ENCODE measurements at places on chromosomes 11 and 22. TPM values are rescaled to one million over a fixed set of nuclear protein-coding genes. Genes with fewer than 3 reads are reported as not detected.

DNA sequence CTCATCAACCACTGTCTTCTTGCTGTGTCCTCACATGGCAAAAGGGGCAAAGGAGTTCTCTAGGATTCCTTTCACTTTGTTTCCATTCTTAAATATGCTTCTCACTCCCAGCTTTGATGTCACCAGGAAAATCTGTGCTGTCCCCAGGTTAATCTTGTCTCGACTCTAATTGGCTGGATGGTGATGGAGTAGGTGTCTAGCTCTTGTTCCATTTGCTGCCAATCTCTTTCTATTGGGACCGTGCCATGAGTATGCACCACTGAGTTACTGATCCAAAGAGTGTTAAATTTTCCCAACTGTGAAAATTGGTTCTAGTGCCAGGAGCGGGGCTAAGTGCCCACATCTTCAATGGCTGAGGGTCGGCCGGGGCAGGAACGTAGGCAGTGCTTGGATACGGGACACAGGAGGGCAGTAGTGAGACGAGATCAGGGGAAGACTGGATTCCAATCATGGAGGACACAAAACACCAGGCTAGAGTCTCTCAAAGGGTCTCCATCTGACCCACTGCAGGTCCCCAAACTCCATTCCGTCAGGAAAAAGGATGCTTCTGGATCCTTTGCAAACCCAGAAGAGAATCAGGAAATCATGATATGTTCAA, 47.7 kb upstream of the CSNK2A3 start:
- H3K27ac ChIP-seq, result no peak overlapping the region
- peak; percentile 28 for DNase-seq
- no peaks in the 10 kb centered on the region for H3K4me1 ChIP-seq
- no peaks in the 10 kb centered on the region for H3K36me3 ChIP-seq
- no peak overlapping the region for H3K4me3 ChIP-seq

DNA sequence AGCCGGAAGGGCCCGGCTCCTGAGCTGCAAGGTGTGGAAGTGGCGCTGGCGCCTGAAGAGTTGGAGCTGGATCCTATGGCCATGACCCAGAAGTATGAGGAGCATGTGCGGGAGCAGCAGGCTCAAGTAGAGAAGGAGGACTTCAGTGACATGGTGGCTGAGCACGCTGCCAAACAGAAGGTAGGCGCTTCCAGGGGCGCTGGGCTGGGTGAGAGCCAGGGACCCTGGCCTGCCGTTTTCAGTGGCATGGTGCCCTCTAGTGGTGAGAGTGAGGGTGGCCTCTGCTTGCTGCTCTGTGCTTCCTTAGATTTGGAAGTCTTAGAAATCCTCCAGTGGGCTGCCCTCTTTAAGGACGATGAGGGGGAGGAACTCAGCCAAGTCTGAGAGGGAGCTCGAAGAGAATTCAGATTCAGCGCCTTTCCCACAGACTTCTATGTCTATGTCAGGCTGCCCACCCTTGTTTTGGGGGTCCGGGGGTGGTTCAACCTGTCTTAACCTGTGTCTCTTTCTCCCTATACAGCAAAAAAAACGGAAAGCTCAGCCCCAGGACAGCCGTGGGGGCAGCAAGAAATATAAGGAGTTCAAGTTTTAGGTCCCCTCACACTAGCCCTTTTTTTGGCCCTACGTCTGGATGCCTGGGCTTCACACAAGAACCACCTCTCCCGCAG, 1.8 kb upstream of the PACS1 start:
- H3K27me3 ChIP-seq, result no peaks in the 10 kb centered on the region
- peak; percentile 84 for DNase-seq
- H3K36me3 ChIP-seq, result peaks cover 71% of the 10 kb centered on the region
- H3K4me1 ChIP-seq, result peaks cover 62% of the 10 kb centered on the region
- peak overlapping the region; percentile 95 for H3K27ac ChIP-seq

GRCh38 chr22:25750569-25751173, 8.7 kb downstream of the MYO18B start:
- peaks cover 40% of the 10 kb centered on the region for H3K4me1 ChIP-seq
- no peak for DNase-seq
- no peaks in the 10 kb centered on the region for H3K36me3 ChIP-seq

DNA sequence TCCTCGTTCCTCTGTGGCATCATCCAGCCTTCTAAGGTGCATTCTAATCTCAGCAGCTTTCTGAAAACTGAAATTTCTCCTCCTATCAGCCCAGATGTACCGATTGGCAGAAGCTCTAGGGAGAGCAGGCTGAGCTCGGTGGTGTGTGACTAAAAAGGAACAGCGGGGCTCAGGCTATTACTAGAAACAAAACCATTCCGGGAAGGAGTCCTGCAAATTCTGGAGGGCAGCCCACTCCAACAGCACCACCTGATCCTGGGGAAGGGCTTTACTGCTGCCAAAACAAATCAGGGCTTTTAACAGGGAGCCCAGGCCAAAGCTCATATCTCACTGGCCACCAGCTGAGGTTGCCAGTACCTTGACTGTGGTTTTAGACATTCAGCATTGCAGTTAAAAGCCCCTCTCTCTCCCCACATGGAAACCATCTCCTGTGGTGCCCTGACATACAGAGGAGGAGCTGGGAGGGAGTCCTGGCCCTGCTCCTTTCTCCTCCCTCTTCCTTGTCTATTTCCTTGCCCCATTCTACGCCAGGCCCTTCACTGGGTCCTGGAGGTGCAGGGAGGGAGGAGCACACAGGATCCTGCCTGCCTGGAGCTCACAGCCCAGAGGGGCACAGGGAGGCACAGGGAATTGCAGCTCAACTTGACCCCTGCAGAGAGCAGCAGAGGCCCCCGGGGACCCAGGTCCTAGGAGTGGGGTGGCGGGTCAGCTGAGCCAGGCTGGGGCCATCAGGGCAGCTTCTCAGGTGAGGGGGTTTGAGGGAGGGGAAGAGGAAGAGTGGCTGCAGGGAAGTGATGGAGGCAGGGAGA, 889 bp downstream of the PLAAT4 start:
- peak overlapping the region; percentile 80 for H3K4me3 ChIP-seq
- H3K27ac ChIP-seq, result peak overlapping the region; percentile 87
- no peaks in the 10 kb centered on the region for H3K27me3 ChIP-seq
- H3K4me1 ChIP-seq, result peaks cover 76% of the 10 kb centered on the region
- DNase-seq, result no peak

GRCh38 chr11:35464308-35464707, 45.0 kb upstream of the SLC1A2 start:
- H3K4me1 ChIP-seq, result no peaks in the 10 kb centered on the region
- no peak for DNase-seq
- H3K4me3 ChIP-seq, result no peak overlapping the region
- peaks cover 15% of the 10 kb centered on the region for H3K27me3 ChIP-seq
- H3K36me3 ChIP-seq, result no peaks in the 10 kb centered on the region

- H3K27me3 ChIP-seq, result peaks cover 34% of the 10 kb centered on the region
- H3K4me1 ChIP-seq, result peaks cover 20% of the 10 kb centered on the region
- no peak overlapping the region for H3K27ac ChIP-seq
- no peak overlapping the region for H3K4me3 ChIP-seq
- H3K36me3 ChIP-seq, result no peaks in the 10 kb centered on the region
- no peak for DNase-seq
Observed at GRCh38 chr22:43375951-43376455, 32.8 kb upstream of the SCUBE1 start.

DNA sequence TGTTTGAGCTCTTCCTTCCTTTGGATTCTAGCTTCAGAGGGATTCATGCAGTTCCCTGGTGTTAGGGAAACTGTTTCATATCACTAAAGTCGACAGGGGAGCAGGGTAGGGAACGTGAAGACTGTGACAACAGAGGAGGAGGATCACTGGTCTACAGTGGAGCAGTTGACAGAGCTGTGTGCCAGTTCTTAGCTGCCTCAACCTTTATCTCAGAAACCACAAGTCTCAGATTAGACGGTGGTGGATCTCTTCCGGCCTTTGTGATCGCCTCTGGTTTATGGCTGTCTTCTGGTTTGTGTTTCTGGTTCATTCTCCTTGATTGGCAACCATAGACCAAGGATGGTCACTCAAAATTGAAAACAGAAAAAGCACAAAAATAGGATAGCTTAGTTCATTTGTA, 538.9 kb upstream of the API5 start:
- no peak for DNase-seq
- H3K4me1 ChIP-seq, result no peaks in the 10 kb centered on the region
- no peak overlapping the region for H3K27ac ChIP-seq
- H3K4me3 ChIP-seq, result no peak overlapping the region

DNA sequence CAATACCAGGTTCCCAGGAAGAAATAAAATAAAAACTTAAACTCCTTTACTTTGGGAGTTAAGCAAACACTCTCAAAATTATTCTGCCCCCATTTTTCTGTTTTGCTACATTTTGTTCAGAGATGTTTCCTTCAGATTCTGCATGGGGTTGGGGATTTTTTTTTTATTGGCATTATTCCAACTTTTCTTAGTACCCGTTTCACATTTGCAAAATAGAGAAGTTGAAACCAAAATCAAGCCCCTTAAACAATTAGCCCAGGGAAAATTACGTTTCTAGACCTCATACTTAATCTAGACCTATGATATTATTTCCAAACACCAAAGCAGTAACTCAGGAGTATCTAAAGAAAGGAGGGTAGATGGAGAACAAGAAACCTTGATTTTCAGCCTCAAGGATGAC, 20.6 kb upstream of the MS4A7 start:
- no peak overlapping the region for H3K27ac ChIP-seq

GRCh38 chr11:96337541-96338431, 5.2 kb downstream of the MAML2 start:
- peak; percentile 80 for DNase-seq
- H3K4me1 ChIP-seq, result peaks cover 61% of the 10 kb centered on the region
- H3K27me3 ChIP-seq, result no peaks in the 10 kb centered on the region

DNA sequence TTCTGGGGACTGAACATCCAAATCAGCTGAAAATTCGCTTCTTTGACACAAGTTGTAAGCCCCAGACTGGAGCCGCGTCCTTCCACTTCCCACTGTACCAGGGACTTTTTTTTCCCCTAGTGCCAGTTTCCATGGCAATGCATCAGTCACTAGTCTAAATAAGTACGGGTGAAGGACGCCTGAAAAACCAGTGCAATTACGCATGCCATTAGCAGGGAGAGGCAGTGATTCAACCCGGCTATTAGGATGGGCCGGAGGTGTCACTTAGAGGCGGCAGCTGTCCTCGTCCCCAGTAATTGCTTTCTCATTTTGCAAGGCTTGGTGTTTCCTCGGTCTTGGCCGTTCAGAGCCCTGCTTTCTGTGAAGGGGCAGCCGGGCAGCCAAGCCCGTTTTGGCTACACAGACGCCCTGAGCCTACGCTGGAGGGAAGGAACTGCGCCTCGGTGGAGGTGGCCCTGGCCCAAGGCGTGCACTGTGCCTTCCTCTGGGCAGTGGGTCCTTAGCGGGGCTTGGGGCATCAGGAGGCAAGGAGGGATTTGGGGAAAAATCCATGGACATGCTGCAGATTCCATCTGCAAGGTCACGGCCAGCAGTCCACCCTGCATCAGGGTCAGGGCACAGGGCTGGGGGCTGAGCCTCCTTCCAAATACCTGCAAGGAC, 319.7 kb downstream of the CTTN start:
- H3K4me3 ChIP-seq, result no peak overlapping the region
- no peak overlapping the region for H3K27ac ChIP-seq
- DNase-seq, result no peak
- H3K27me3 ChIP-seq, result peaks cover 9% of the 10 kb centered on the region
- no peaks in the 10 kb centered on the region for H3K4me1 ChIP-seq

DNA sequence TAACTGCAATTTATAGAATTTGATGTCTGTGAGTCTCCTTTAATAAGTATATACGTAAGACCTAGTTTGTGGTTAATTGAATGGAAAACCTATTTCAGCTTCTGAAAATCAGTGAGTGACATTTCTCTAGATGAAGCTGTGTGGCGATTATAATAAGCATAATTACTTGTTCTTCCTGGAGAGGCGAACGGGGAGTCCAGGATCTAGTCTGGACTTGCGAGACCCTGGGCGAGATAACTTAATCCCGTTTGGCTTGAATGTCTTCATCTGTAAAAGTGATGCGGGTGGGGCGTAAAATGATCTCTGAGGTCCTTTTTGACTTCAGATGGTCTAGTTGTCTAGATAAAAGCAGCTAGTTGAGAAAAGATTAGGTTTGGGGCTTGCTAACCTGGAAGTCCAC, 1.1 kb downstream of the PRRG4 start:
- no peak for DNase-seq
- peaks cover 25% of the 10 kb centered on the region for H3K27me3 ChIP-seq
- no peaks in the 10 kb centered on the region for H3K36me3 ChIP-seq

- peaks cover 5% of the 10 kb centered on the region for H3K27me3 ChIP-seq
- H3K27ac ChIP-seq, result no peak overlapping the region
- H3K36me3 ChIP-seq, result no peaks in the 10 kb centered on the region
Observed at GRCh38 chr11:125295931-125296330, 131.4 kb downstream of the PKNOX2 start.

- DNase-seq, result no peak
- H3K36me3 ChIP-seq, result peaks cover 14% of the 10 kb centered on the region
- H3K4me3 ChIP-seq, result no peak overlapping the region
- H3K4me1 ChIP-seq, result peaks cover 15% of the 10 kb centered on the region
- H3K27ac ChIP-seq, result no peak overlapping the region
- H3K27me3 ChIP-seq, result no peaks in the 10 kb centered on the region
Observed at GRCh38 chr22:25598609-25599008, 34.1 kb downstream of the GRK3 start.

- peak overlapping the region; percentile 65 for H3K4me3 ChIP-seq
- H3K4me1 ChIP-seq, result peaks cover 40% of the 10 kb centered on the region
- DNase-seq, result peak; percentile 36
- peak overlapping the region; percentile 84 for H3K27ac ChIP-seq
Observed at GRCh38 chr22:40727070-40727963, 48.0 kb downstream of the MCHR1 start.

GRCh38 chr11:94184362-94184761, 55.7 kb downstream of the PANX1 start:
- H3K4me3 ChIP-seq, result no peak overlapping the region
- peaks cover 19% of the 10 kb centered on the region for H3K36me3 ChIP-seq
- no peaks in the 10 kb centered on the region for H3K4me1 ChIP-seq
- DNase-seq, result no peak
- H3K27ac ChIP-seq, result no peak overlapping the region
- H3K27me3 ChIP-seq, result no peaks in the 10 kb centered on the region

- no peaks in the 10 kb centered on the region for H3K36me3 ChIP-seq
- H3K4me1 ChIP-seq, result no peaks in the 10 kb centered on the region
- no peak overlapping the region for H3K4me3 ChIP-seq
- DNase-seq, result no peak
- peaks cover 1% of the 10 kb centered on the region for H3K27me3 ChIP-seq
Observed at GRCh38 chr11:110777775-110778174, 65.5 kb upstream of the ARHGAP20 start.

- peaks cover 10% of the 10 kb centered on the region for H3K36me3 ChIP-seq
- no peaks in the 10 kb centered on the region for H3K27me3 ChIP-seq
- no peak for DNase-seq
- no peak overlapping the region for H3K4me3 ChIP-seq
- peaks cover 18% of the 10 kb centered on the region for H3K4me1 ChIP-seq
Observed at GRCh38 chr11:46044601-46045000, 76.7 kb downstream of the PHF21A start.

GRCh38 chr11:71179877-71180605, 72.3 kb downstream of the SHANK2 start:
- no peaks in the 10 kb centered on the region for H3K4me1 ChIP-seq
- H3K27me3 ChIP-seq, result peaks cover 20% of the 10 kb centered on the region
- no peak overlapping the region for H3K27ac ChIP-seq
- H3K36me3 ChIP-seq, result no peaks in the 10 kb centered on the region

GRCh38 chr11:106187860-106188456, 110.5 kb downstream of the AASDHPPT start:
- H3K4me3 ChIP-seq, result no peak overlapping the region
- H3K27me3 ChIP-seq, result no peaks in the 10 kb centered on the region
- H3K27ac ChIP-seq, result no peak overlapping the region
- no peaks in the 10 kb centered on the region for H3K36me3 ChIP-seq
- no peak for DNase-seq

Gene PHF21B
- 0.92 TPM for total RNA-seq

Gene MYEOV
- not detected for total RNA-seq

Gene MS4A6A
- total RNA-seq, result not detected

Gene TANGO2
- total RNA-seq, result 18.3 TPM

Gene DRD4
- 0.88 TPM for total RNA-seq

Gene HOATZ
- total RNA-seq, result not detected
